ENCODE measurements at places on chromosomes 16 and 17.

DNA sequence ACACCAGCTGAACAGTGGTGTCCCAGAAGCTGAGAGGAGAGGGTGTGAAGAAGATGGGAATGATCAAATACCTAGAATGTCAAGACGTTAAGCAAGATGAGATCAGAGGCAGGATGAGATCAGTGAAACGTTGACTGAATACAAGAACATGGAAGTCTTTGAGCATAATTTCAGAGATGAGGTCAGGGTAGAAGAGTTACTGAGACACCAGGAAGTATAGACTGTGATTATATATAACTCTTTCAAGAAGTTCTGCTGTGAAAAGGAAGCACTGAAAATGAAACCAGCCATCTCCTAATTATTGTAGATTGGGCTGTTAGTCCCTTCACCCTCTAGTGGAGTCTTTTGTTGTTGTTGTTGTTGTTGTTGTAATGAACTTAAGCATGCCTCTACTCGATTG, 9.1 kb downstream of the SHCBP1 start:
- DNase-seq = no peak

DNA sequence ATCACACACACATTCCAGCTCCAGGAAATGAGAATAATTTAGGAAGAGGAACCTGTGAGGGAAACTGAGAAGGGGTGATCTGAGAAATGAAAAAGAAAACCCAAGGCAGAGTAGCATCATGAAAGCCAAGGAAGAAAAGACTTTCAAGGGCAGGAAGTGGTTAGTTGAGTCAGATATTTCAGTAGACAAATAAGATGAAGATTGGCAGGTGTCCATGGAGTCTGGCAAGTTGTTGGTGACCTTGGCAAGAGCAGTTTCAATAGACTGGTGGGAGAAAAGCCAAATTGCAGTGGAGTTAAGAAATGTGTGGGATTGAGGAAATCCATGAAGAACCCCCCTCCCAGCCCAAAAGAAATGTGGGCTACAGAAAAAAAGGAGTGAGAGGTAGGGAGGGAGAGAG, 10.7 kb downstream of the GNAO1 start:
- DNase-seq = no peak

DNA sequence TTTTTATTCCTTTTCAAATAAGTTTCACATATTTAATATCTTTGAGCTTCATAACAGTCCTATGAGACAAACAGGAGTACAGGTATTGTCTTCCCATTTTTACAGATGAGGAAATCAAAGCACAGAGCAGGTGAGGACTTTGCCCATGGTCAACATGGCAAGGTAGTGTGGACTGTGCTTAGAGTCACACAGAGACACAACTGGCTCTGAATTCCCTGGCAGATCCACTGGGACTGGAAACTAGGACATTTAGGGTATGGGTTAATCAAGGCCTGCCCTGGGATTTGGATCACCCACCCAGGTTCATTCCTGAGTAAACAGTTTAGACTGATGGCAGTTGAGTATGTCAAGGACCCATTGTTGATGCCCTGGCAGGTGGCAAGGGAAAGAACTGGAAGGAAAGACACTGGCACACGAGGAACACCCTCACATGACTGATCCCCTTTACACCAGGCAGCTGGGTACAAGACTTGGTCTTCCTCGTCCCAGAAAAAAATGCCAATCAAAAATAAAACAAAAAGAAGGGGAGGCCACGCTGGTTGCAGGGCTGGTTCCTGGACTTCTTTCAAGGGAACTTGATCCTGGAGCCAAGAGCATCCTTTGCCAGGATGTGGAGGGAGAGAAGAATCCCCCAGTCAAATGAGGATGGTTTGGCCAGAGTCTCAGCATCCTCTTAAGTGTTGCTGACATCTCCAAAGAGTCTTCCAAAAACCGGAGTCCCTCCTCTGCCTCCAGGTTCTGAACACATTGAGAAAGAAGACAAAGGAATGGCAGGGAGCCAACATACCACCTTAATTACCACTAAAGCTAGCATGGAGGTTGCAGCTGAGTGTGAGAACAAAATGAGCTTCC, 34.9 kb downstream of the CHD9 start:
- DNase-seq = no peak

GRCh38 chr17:28518132-28518531, 12.0 kb downstream of the FOXN1 start:
- peak; percentile 12 for DNase-seq

DNA sequence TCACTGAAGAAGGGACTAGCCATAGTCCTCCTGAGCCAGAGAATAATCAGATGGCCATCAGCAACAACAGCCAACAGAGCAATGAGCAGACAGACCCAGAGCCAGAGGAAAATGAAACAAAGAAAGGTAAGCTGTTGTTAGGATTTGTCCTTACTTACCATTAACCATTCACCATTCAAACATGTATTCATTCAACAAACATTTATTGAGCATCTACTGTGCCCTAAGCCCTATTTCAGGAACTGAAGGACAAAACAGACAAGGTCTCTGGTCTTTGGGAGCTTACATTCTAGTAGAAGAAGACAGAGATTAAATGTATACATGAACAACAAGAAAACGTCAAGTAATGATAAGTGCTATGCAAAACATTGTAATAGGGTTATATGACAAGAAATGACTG, 19.3 kb downstream of the OGFOD1 start:
- no peak for DNase-seq

- DNase-seq = no peak
Observed at GRCh38 chr17:39325528-39326240, 75.7 kb downstream of the FBXL20 start.

DNA sequence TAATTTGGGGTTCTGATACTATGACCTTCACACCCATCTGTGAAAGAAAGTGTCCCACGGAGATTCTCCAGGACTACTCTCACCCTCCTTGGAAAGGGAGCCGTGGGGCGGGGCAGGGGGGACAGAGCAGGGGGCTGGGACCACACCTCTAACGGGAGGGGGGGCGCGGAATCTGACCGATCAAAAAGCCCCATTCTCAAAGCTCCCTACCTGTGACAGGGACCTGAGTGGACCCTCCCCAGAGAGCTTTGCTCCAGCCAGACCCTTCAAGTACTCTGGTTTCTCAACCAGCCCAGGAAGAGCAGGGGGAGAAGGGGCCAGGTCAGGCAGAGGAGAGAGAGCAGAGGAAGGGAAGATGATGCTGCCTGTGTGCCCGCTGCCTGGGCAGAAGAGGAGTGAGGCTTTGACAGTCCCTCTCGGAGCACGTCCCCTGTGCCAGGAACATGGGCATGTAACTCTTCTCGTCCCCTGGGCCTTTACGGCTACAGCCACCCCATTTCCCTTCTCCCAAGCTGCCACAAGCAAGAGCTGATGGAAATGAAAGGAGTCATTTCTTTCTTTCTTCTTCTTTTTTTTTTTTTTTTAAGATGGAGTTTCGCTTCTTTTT, 682 bp downstream of the XAF1 start:
- DNase-seq = no peak

- DNase-seq = no peak
Observed at GRCh38 chr16:59698346-59699020, 964.4 kb upstream of the GOT2 start.

- DNase-seq = no peak
Observed at GRCh38 chr16:85660843-85661739, 27.7 kb downstream of the GINS2 start.

DNA sequence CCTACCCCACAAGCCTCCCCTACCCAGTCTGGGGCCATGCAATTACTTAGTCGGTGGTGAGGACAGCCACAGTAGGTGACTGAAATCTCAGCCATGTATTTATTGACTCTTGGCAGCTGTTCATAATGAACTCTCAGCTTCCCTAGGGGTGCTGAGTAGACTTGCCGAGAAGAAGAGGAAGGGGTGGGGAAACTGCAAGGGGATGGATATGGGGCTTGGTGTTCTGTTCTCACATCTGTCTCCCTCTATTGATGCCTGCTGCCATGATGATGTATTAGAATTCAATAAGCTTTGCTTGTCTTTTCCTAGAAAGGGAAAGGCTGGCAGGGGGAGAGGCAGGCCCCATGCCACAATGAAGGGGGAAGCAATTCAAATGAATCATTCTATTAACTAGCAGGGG, 112.9 kb downstream of the GP2 start:
- DNase-seq = no peak

DNA sequence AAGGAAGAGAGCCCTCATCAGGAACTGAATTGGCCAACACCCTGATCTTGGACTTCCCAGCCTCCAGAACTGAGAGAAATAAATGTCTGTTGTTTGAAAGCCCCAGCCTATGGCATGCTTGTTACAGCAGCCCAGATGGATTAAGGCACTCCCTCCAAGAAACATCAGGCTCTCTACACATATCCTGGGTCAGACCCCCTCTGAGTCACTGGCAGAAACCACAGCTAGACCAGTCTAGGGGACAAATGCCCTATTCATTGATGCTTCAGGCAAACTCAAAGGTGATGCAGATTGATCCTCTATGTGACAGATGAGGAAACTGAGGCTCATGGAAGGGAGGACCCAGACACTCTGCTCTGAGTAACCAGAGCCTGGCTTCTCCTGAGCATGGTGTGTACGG, 116.8 kb downstream of the WSCD1 start:
- no peak for DNase-seq

DNA sequence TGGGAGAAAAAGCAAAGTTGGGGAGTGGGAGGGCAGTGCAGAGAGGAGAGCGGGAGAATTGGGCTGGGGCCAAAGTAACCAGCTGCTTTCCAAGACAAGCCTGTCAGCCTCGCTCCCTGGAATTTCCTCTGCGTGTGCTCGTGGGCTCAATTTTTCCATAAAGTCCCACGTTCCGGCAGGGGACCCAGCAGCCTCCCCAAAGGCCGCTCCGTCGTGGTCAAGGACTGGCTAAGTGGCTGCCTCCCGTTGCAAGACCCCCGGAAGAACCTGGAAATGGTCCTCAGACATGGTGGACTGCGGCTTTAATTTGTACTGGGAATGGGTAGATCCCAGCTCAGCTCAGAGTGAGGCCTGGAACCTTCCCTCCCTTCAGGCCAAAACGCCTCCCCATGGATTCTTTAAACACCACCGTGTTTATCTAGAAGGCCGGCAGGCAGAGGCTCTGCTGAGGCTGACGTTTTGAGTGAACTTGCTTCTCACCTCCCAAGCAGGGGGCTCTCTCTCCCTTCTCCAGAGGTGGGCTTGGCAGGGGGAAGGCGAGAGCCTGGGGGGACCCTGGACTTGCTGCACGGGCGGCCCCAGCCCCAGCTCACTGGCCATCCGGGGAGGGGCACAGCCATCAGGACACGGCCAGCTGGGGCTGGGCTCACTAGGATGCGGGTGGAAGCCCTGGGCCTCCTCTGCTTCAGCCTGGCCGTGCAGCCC, 190.0 kb downstream of the C16orf95 start:
- DNase-seq = peak; percentile 9

- DNase-seq = no peak
Observed at GRCh38 chr16:67544329-67544841, 15.8 kb downstream of the RIPOR1 start.

DNA sequence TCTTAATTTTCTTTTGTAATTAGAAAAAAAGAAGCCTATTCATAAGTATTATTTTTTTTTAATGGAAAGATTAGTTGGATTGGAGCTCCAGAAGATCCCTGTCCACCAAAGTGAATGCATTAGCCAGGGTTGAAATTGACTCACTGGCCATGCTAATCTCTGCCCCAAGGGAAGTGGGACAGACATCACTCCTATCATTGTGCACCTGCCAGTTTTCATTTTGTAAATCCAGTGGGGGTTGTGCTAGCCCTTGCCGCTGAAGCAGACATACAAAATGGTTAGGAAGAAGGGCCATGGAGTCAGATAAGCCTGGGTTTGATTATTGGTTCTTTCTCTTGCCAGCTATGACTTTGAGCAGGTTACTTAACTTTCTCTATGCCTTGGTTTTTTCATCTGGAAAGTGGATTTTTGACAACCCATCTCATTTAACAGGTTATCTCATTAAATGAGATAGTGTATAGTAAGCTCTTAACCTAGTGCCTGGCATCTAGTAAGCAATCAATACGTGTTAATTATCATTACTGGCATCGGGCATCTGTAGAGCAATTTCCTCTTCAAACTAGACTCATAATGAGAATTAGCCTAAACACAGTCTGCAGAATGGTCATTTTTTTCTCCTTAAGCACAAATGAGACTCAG, 216.9 kb downstream of the IRX3 start:
- DNase-seq = no peak

- DNase-seq = no peak
Observed at GRCh38 chr17:3947318-3947810, 16.9 kb downstream of the ATP2A3 start.

DNA sequence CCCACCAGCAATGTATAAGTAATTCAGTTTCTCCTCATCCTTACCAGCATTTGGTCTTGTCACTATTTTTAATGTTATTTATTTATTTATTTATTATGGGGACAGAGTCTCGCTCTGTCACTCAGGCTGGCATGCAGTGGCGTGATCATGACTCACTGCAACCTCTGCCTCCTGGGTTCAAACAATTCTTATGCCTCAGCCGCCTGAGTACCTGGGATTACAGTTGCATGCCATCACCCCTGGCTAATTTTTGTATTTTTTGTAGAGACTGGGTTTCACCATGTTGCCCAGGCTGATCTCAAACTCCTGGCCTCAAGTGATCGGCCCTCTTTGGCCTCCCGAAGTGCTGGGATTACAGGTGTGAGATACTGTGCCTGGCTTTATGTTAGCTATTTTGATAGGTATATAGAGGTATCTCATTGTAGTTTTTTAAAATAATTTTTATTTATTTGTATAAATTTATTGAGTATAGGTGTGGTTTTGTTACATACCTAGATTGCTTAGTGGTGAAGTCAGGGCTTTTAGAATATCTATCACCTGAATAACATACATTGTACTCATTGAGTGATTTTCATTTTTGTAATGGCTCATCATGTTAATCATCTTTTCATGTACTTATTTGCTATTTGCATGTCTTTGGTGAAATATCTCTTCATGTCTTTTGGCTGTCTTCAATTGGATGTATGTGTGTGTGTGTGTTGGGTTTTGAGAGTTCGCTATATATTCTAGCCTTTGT, 53.3 kb downstream of the TANC2 start:
- DNase-seq = no peak

DNA sequence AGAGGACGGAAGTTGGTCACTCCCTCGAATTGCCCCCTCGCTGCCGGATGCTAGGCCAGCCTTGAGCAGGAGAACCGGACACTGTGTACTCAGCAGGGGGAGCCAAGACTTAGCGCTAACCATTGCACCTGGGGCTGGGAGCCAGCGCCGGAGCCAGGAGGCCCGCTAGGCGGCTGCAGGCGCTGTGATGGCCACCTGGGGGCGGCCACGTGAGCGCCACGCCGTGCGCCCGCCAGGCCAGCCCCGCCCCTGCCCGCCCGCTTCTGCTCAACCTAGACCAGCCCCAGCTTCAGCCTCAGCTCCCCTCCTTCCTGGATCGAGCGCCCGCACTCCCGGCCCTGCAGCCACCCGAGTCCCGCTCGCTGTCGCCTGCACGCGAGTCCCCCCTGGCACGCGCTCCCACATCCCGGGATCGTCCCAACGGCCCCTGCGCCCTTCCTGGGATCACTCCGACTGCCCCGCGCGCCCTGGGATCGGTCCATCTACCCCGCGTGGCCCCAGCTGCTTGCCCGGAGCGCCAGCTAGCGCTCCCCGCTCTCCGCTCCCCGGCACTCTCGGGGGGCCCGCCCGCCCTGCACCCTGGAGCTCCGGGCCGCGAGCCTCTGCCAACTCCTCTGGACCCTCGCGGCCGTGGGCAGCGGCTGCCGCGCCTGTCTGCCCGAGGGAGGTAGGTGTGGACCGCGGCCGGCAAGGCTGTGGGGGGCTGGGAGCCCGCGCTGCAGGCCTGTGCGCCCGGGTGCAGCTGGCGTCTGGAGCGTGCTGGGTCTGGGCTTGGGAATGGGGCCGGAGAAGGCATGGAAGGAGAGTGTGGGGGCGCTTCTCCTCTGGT, at the start of gene EEF2K:
Gene EEF2K, plus strand, starts transcription at position 266 of the 829 bp plus-strand sequence. CDS start 19,452 bp downstream, outside the sequence.
- DNase-seq = peak; percentile 95

- DNase-seq = no peak
Observed at GRCh38 chr17:48333034-48333530, 96.9 kb downstream of the SKAP1 start.

Measured in mucosa of descending colon (tissue), 3 donors.